Activated CD8-positive, alpha-beta T cell treated with anti-CD3 and anti-CD28 coated beads for 36 hours (primary cell): ENCODE measurements at places on chromosomes 3 and 15. TPM values are rescaled to one million over a fixed set of nuclear protein-coding genes. Genes with fewer than 3 reads are reported as not detected.
A peak's percentile ranks its signal among the peaks of the same experiment; 100 is the strongest.

GRCh38 chr3:67635257-67635656 is 19.2 kb downstream of the SUCLG2 start:
- no peak for DNase-seq
- H3K27me3 ChIP-seq = no peaks in the 10 kb centered on the region
- peak overlapping the region; percentile 55 for H3K27ac ChIP-seq
- H3K4me1 ChIP-seq = peaks cover 61% of the 10 kb centered on the region

- peaks cover 2% of the 10 kb centered on the region for H3K36me3 ChIP-seq
- peaks cover 49% of the 10 kb centered on the region for H3K4me1 ChIP-seq
- no peak for DNase-seq
- no peak overlapping the region for H3K27ac ChIP-seq
- H3K4me3 ChIP-seq = no peak overlapping the region
- no peaks in the 10 kb centered on the region for H3K27me3 ChIP-seq
Observed at GRCh38 chr3:188282871-188283270, 128.9 kb downstream of the LPP start.

DNA sequence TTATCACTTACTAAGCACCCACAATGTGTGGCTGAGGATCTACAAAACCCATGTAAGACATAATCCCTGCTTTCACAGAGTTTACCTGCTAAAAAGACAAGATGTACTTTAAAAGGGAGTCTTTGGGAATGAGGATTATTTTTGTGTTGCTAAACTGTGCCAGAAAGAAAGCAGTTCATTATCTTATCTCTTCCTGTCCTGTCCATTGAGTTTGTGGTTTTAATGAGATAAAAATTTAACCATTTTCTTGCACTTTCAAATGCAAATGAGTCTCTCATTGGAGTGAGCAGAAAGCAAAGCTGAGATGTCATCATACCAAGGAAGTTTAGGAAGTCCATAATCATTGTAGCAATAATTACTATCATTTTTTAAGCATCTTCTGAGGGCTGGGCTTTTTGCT is 231.2 kb upstream of the ADAMTS9 start:
- H3K27me3 ChIP-seq = no peaks in the 10 kb centered on the region
- no peak overlapping the region for H3K4me3 ChIP-seq
- H3K27ac ChIP-seq = no peak overlapping the region
- no peaks in the 10 kb centered on the region for H3K36me3 ChIP-seq
- DNase-seq = no peak
- no peaks in the 10 kb centered on the region for H3K4me1 ChIP-seq

DNA sequence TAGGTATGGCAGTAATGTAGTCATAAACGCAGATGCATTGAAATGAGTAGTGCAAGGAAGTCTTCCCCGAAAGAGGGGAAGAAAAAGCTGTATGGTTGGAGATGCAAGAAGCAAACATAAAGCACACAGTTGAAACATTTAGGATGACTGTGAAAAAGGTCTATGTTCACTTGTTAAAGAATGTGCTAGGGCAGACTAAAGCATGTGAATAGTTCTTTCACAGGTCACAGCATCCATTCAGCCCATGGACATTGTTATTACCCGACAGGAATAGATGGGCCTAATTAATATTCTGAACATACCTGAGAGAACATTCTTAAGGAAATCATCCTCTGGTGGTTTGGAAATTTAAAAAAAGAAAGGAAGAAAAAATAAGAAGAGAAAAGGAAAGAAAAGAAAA is 595.2 kb downstream of the ZIC1 start:
- H3K36me3 ChIP-seq = no peaks in the 10 kb centered on the region
- no peak overlapping the region for H3K27ac ChIP-seq
- H3K27me3 ChIP-seq = no peaks in the 10 kb centered on the region
- H3K4me3 ChIP-seq = no peak overlapping the region

- peak; percentile 84 for DNase-seq
- H3K27me3 ChIP-seq = no peaks in the 10 kb centered on the region
- peak overlapping the region; percentile 60 for H3K27ac ChIP-seq
- H3K36me3 ChIP-seq = peaks cover 2% of the 10 kb centered on the region
- H3K4me3 ChIP-seq = peak overlapping the region; percentile 28
Observed at GRCh38 chr15:40787344-40787841, 17.6 kb downstream of the C15orf62 start.

GRCh38 chr15:27293607-27294006 is 322.6 kb downstream of the GABRG3 start:
- no peaks in the 10 kb centered on the region for H3K27me3 ChIP-seq
- H3K4me3 ChIP-seq = no peak overlapping the region
- no peak overlapping the region for H3K27ac ChIP-seq

DNA sequence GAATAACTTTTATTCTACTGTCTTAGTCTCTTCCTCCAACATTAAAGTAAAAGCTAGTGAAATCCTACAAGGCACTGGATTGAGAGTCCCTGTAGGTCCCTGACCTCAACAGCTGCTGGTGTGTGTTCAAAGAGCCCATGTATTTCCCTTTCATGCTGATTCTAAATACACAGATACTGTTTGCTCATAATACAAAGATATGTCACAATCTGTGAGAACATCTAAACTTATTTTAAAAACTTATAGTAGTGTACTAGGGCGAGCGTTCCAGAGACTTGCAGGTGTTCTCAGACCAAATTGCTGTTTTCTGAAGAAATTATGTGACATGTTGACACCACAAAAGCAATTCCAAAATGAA is 145.9 kb upstream of the LIPC start:
- H3K4me3 ChIP-seq = no peak overlapping the region
- no peak for DNase-seq
- H3K27me3 ChIP-seq = no peaks in the 10 kb centered on the region
- no peaks in the 10 kb centered on the region for H3K36me3 ChIP-seq
- peaks cover 12% of the 10 kb centered on the region for H3K4me1 ChIP-seq

DNA sequence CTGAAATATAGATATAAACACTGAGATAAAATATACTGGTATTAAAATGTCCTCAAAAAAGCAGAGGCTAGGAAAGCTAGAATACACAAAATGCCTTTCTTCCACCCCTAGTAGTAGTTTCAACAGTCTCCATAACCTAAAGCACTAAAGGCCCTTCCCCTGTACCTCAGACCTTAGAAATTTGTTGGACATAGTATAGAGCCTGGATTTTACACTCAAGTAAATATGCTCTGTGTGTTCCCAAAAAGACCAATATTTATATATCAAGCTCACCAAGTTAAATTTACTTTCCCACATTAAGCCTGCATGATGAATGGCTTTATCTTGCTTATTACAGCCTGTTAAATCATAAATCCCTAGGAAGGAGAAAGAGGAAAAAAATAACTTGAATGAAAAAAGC is 378.7 kb upstream of the AZI2 start:
- H3K27me3 ChIP-seq = no peaks in the 10 kb centered on the region
- no peak overlapping the region for H3K4me3 ChIP-seq
- H3K27ac ChIP-seq = no peak overlapping the region
- H3K4me1 ChIP-seq = no peaks in the 10 kb centered on the region
- no peaks in the 10 kb centered on the region for H3K36me3 ChIP-seq
- DNase-seq = no peak

HRG gene
- not detected for total RNA-seq

CCR4 gene
- 17.4 TPM for total RNA-seq

FANCD2OS gene
- not detected for total RNA-seq
